ENCODE measurements at places on chromosomes 2 and 18. TPM values are rescaled to one million over a fixed set of nuclear protein-coding genes. Genes with fewer than 3 reads are reported as not detected.

- no peak for DNase-seq
Observed at GRCh38 chr2:197045115-197045514, 118.6 kb upstream of the PGAP1 start.

DNA sequence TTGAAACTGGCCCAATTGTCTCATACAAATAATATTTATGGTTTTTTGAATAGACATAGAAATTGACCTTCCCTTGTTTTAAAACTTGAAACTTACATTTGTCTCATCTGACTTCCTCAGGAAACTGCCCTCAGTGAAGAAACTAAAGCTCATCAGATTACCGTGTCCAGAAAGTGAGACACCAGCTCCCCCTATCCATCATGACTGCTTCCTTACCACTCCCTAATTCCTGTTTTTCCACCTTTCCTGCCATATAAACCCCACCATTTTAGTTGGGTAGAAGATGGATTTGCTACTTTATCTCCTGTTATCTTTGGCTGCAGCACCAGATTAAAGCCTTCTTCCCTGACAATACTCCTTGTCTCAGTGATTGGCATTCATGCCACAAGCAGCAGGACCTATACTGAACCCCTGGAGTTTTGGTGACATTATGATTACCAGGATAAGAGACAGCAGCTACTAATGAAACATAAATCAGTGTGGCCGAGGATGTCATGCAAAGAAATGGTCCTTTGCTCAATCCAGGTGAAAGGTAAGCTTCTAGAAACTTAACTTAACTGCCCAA is 1627.6 kb upstream of the ZEB2 start:
- no peak for DNase-seq

- DNase-seq: no peak
Observed at GRCh38 chr2:215884451-215885087, 128.8 kb downstream of the MREG start.

The TEKT4 gene
- not detected for total RNA-seq

- no peak for DNase-seq
Observed at GRCh38 chr2:88452565-88452905, at the start of gene FOXI3. Gene FOXI3, minus strand, starts transcription at chr2:88452693. Its CDS starts 158 bp downstream, at chr2:88452535.

GRCh38 chr2:25756536-25756935 is 83.2 kb upstream of the DTNB start:
- DNase-seq: no peak

DNA sequence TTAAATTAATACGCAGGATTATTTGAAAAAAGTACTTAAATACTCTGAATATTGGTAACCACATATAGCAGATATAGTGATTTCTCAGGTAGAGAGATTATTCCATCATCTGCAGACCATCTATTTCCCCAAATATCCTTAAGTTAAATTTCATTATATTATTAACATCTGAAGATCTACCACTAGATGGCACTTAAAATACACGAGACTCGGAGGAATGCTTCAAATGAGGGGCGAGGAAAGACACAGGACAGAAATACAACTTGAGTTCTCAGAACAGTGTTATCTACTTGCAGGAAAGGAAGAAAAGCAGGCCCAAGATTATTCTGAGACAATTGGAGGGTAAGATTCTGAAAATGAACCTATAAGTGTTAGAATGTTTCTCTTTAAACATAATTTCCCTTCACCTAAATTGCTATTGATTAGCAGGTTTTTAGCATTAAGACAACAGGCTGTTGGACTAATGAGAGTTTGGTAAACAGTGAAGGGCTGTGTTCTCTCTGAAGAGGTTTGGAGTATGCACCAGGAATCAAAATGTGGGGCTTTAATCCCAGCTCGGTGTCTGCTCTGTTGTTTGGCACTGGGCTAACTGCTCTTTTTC is 76.9 kb upstream of the GCFC2 start:
- no peak for DNase-seq

DNA sequence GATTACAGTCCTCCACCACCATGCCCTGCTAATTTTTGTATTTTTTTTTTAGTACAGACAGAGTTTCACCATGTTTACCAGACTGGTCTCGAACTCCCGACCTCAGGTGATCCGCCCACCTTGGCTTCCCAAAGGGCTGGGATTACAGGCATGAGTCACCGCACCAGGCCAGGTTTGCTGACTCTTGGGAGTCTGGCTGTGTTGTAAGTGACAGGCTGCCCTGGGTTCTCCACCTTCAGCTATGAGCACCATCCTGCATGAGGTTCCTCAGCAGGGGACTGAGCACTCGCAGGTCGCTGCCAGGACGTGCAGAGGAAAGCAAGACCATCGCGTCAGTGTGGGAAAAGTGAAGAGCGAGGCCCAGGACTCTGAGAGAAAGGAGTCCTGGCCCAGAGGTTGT is 112.6 kb upstream of the NDUFV2 start:
- DNase-seq: no peak

The SDC1 gene
- total RNA-seq: 0.66 TPM

DNA sequence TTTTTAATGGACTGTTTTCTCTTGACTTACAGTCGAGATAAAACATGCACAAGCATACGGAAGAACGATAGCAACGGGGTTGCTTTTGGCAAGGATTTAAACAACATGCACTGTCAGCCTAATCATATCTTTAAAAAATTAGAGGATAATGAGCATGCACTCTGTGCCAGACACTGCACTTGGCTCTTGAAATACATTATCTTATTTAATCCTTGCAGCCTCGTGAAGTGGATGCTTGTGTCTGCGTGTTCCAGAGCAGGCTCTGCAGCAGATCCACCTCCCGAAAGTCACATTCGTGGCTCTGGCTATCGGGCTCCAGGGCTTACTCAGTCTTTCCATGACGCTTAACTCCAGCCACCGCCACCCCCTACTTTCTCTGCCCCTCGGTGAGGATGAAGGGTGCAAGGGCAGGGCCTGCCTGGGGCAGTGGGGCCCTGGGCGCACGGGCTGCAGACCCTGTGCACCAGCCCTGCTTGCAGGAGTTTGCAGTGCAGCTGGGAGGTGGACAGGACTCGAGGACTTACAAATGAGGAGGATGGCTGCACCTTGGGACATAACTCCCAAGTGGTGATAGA is 61.7 kb downstream of the ACKR3 start:
- DNase-seq: no peak

DNA sequence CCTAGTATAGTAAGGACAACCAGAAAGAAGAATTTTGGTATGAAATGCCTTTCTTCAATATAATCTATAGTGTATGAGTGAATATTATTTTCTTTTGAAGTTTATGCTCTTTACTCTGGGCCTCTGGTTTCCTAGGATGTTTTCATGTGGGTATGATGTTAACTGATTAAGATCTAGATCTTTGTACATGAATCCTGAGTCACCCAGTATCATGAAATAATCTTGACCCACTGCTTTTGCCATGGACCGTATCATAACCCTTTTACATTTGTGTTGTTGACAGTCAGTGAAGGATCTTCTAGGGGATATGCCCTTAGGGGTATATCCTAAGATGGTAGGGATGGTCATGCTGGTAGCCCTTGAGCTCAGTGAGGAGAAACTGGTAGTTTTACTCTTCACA is 100.3 kb downstream of the RAB3GAP1 start:
- no peak for DNase-seq

- no peak for DNase-seq
Observed at GRCh38 chr2:215275824-215276223, 36.0 kb upstream of the ATIC start.

- DNase-seq: no peak
Observed at GRCh38 chr2:187466129-187466792, 18.2 kb upstream of the CALCRL start.

The DLGAP1 gene
- not detected for total RNA-seq

DNA sequence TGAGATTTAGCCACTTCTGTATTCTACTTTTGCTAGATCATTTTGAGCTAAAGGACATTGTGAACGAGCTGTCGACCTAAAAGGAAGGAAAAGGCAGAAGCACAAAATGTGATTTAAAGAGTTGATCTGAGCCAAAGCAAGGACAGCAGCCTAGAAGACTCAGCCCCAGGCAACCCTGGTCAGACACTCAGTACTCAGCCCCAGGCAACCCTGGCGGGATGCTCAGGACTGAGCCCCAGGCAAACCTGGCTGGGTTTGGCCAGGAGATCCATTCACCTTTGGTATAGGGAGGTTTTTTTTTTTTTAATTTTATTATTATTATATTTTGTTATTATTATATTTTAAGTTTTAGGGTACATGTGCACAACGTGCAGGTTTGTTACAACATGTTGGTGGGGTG is 34.3 kb upstream of the PXDN start:
- no peak for DNase-seq

DNA sequence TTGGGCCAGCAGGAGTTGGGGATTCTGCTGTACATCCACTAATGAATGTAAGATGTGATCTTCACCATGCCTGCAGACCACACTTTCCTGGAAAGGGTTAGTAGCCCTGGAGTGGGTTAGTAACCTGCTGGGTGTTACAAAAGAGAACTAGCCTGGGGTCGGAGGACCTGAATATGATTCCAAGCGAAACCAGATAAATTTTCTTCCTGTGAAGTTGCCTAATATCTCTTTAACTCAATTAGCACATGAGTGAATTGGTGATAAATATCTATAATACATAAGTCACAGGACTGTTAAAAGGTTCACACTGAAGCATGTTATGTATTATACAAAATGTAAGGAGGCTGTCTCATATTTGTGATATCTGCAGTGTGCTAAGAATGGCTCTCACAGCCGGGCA is 291.0 kb downstream of the CNTNAP5 start:
- DNase-seq: no peak

Measured in activated T-cell treated with anti-CD3 and anti-CD28 coated beads, Interleukin-2, amount 50 U/mL, for 4 hours (primary cell).